ENCODE measurements at places on chromosomes 16 and 17.

DNA sequence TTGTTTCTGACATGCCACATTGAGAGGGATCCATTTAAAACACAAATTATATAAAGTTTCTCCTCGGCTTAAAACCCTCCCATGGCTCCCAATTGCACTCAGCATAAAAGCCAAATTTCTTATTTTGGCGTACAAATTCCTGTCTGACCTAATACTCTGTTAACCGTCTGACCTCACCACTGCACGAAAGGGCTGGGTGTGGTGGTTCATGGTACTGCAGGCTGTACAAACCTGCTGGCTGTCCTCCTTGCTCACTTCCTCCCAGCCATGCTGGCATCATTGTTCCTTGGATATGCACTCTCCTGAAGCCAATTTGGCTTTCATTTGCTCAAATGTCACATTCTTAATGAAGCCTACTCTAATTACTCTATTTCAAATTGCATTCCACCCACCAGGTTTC, 301.6 kb upstream of the C16orf82 start:
- peak; percentile 16 for DNase-seq

- no peak for DNase-seq
Observed at GRCh38 chr16:2821487-2822157, 4.6 kb downstream of the PRSS21 start.

DNA sequence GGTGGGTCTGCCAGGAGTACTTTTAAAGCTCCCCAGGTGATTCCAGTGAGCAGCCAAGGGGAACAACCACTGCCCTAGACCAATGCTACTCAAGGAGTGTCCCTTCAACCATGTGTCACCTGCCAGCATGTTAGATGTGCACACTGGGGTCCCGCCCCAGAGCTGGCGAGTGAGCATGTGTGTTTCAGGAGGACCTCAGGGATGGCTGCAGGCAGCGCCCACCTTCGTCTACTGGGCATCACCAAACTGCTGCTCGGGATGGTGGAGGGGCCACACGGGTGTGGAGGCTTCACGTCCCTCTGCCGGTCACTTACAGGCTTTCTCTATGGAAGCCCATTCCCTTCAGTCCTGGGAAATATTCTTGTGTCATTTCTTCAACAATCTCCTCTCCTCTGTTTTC, 29.0 kb upstream of the DOC2B start:
- DNase-seq, result no peak

DNA sequence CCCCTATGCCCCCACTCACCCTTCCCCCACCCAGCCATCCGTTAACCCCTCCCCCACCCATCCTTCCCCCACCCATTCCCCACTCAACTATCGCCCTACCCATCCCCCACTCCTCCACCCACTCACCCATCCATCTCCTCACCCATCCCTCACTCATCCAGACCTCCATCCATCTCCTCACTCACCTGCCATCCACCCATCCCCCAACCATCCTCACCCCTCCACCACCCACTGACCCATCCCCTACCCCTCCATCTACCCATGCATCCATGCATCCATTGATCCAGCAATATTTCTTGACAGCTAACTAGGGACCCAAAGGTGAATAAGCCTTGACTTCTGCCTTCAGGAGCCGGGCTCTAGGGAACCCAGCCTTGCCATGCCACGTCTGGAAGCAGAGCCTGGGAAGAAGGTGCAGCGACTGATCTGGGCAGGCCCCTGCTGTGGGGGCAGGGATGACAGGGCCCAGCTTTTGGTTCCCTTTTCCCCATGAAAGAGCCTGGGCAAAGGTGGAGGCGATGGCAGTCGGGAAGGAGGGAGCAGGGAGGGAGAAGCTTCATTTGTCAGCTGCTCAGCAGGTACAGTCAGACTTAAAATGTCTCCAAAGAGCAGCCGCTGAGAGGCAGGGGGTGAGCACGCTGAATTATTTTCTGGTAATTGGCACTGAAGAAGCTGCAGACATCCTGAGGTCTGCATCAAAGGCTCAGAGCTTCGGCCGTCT, 23.1 kb upstream of the DOC2B start:
- no peak for DNase-seq

DNA sequence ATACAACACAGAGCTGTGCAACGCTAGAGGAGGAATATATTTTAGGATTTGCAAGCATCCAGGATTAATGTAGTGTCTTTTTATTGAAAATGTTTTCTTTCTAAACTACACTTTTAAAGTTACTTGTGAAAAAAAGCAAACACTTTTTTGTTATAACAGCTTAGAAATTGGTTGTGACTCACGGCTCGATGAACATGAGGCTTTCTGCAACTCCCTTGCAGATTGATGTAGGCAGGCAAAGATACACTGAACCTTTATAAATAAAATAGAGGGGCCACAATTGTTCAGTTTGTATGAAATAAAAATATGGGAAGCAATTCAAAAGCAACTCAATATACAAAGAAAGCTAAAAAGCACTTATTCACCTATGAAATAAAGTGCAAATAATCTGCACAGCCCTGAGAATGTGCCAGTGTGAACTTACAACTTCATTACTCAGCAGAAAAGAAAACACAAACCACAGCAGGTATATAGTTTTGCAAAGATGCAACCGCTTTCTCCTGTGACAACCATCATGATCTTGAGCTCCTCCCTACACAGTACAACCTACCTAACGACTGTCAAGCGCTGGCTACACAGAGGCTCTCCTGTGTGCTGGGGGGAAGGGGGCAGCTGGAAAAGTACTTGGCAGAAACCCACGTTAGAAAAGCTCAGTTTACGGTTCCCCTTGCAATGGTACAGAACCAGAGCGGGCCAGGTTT, 948 bp downstream of the LUC7L start:
- DNase-seq, result peak; percentile 33

GRCh38 chr17:69669441-69670178, 255.1 kb downstream of the MAP2K6 start:
- no peak for DNase-seq

DNA sequence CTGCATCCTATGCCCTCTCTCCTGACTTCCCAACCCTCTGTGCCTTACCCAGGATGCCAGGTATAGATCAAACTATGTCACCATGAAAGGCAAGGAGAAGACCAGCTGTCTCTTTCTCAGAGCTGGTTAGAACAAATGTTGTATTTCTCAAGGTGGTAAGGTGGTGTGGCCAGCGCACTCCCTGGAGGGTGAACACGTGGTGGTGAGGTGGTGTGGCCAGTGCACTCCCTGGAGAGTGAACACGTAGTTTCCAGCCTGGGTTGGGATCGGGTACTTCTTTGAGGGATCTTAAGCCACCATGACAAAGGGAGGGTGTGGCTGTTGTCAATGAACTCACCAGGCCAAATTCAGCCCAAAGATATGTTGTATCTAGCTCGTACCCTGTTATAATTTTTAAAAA, 26.8 kb downstream of the KATNIP start:
- DNase-seq, result no peak

- peak; percentile 59 for DNase-seq
Observed at GRCh38 chr17:57898487-57899311, 48.9 kb upstream of the MRPS23 start.

GRCh38 chr17:9821921-9822320, at the start of gene GSG1L2:
TSS of gene GSG1L2 (minus strand) at chr17:9822079. CDS start at chr17:9822071, 8 bp downstream.
- DNase-seq, result no peak

DNA sequence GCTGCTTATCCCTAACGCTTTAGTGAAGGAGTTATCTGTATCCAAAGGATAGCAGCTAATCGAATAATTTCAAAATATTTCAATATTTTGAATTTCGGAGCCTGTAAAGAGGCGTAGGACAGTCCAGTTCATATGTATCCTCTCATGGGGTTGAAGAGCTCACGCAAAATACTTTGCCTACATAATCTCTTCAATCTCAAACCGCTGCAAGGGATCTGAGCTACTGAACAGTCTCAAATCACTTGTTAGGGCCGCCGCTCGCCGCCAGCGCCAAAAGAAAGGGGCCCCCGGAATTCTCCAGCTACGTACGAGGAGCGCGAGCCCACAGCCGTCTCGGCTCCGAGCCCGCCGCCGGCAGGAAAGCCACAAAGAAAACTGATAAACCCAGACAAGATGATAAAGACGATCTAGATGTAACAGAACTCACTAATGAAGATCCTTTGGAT, 601 bp upstream of the RFWD3 start:
- peak; percentile 36 for DNase-seq

GRCh38 chr17:19337712-19338023, 24.9 kb downstream of the B9D1 start:
- no peak for DNase-seq

GRCh38 chr17:81305051-81305630, 10.0 kb upstream of the SLC38A10 start:
- no peak for DNase-seq

GRCh38 chr17:56681561-56682266, 88.2 kb downstream of the NOG start:
- peak; percentile 97 for DNase-seq

DNA sequence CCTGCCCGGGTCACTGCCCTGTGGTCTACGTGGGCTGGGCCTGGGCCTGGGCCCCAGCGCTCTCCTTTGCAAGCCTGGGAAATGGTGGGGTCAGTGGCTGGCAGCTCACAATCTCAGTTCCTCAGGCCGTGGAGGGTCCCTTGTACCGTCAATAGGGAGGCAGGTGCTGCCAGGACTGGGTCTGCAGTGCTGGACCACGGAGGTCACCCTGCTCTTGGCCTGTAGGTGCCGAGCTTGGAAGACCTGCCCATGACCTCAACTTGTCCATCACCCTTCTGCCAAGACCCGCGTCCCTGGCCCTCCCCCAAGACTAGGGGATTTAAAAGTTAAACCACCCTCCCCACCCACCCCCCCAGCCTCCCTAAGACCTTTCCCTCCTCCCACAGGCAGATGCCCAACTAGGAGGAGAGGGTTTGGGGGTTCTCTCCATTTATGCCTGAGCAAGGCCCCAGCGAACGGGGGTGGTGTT, 2.5 kb downstream of the TBX2 start:
- DNase-seq, result no peak

DNA sequence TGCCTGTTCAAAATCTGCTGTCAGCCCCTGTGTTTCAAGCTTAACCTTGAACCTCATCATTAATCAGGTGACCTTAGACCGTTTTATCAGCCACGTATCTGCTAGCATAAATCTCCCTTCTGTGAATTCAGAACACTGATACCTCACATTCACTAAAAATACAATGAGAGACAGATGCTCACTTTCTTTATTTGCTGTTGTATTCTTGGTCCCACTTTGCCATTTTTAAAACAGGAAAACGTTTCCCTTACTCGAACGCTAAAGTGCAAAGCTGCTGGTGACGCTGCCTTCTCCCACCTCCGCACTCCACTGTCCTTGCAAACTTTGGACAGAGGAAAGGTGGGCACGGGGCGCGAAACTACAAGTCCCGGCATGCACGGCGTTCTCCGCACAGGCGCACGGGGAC, 220 bp upstream of the ARHGAP44 start:
- DNase-seq, result no peak

- DNase-seq, result no peak
Observed at GRCh38 chr16:57507136-57508034, 21.1 kb upstream of the DOK4 start.
